ENCODE measurements at places on chromosomes 4 and X.

DNA sequence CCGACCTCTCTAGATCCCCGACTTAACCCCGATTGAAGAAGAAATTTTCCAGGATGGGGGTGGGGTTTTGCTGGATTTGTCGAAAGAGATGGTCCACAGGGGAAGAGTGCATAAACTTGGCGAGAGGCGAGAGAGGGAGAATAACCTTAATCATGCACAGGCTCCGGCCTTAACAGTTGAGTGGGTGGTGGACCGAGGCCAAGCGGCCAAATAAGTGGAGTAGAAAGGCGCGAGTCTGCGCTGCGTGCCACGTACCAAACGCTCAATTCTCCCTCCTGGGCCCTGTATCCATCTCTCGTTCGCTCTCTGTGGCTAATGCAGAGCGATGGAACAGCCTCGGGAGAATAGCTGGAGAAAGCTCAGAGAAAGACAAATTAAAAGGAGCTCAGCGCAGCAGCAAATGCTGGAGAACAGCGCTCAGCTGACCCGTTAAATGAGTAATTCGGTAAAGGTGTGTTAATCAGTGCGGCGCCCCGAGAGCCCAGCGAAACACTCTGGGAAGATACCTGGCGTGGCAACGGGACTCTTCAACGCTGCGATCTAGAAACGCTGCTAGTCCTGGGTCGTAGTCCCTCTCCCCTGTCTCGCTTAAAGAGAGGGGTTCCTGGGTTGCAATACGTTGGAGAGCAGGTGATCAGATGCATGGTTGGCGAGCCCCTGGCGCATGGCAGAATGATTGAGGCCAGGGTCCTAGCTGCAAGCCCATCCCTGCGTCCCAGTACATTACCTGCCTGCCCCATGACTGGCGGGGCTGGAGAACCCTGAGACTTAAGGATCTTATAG is 887 bp upstream of the IL1RAPL2 start:
- DNase-seq: no peak

DNA sequence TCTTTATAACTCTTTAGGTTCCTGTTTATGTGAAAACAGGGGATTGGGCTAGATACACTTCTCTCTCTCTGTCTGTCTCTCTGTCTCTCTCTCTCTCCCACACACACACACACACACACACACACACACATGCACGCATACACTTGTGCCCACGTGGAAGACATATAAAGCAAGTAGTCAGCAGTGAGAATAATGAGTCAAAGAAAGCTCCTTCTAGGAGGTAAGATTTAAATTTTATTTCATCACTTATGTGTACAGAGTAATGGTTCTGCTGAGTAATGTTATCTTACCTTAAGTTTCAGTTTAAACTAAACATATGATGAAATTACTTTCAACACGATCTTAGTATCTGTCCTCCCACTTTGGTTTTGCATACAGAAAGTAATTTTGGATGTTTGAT is 243.0 kb upstream of the TEX13A start:
- no peak for DNase-seq

- no peak for DNase-seq
Observed at GRCh38 chrX:44274096-44274495, 69.4 kb downstream of the EFHC2 start.

DNA sequence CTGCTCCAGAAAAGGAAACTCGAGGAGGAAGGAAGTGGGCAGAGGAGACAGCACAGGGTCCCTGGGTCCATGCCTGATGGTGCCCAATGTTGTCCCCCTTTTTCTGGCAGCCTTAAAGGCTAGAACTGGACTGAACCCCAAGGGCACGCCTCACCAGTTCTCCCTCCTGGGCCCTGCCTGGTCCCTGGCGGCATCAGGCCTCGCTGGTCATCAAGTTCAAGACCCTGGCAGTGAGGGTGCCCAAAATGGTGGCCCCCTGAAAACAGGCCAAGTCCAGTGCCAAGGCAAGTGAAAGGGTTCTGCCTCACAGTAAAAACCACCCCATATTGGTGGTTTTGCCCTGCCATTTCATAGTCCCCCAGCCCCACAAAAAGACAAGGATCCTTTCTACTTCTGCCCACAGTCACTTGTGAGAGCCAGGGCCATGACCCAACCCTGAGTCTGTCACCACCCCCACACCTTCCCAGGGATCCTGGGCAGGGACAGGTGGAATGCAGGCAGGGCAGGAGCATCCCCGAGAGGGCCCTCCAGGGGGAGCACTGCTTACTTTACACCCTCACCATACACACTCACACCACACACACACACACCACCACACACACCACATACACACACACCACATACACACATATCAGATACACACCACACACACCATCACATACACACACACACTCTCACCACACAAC is 107.6 kb downstream of the DCTD start:
- DNase-seq: no peak

GRCh38 chrX:17086317-17086716 is 139.9 kb downstream of the REPS2 start:
- no peak for DNase-seq

- DNase-seq: no peak
Observed at GRCh38 chrX:145609951-145610511, 207.6 kb upstream of the SLITRK2 start.

GRCh38 chr4:17515445-17516407 is 761 bp downstream of the CLRN2 start:
- DNase-seq: no peak

DNA sequence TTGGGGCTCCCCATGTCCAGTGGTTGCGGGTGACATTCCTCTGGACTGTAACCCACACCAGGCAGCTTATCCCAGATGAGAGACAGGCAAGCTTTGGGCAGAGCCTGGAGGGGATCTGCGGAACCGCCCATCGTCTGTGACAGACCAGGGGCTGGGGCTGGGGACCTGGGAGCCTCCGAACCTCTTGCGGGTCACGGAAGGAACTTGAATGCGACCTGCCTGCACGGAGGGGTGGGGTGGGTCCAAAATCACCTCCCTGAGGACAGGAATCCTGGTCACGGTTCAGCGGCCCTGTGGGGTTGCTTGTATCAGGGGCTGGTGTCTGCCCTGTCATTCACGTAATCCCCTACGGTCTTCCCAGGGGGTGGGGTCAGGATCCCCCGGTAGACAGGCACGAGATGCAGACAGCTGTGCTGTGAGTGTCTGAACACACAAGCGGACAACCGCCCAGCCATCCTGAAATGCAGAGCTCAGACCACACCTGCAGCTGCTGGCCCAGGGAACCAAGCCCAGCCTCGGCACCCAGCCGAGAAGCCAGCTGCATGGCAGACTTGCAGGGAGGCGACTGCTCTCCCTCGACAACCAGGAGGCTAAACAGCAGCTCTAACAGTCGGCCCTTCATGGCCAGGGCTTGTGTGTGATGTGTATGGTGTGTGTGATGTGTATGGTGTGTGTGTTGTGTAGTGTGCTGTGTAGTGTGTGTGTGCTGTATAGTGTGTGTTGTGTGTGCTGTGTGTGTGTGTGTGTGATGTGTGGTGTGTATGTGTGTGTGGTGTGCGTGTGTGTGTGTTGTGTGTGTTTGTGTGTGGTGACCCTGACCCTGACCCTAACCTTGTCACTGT is 105.9 kb upstream of the ADRA2C start:
- DNase-seq: no peak

DNA sequence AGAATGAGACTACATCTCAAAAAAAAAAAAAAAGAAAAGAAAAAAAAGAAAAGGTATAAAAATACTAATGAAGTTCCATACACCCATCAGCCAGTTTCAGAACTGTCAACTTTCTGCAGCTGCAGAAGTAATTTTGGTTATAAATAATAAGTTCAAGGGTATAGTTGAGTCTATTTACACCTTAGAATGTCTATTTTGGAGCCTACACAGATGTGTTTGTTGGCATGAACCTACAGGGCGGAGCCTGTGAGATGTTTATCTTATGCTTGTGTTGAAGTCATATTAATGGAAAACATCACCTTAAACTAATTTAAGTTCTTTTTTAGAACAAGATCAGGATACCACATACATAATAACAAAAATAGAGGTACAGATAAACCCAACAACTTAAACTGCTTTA is 85.8 kb downstream of the RAPGEF2 start:
- DNase-seq: no peak

GRCh38 chrX:37409278-37409677 is 60.1 kb downstream of the PRRG1 start:
- DNase-seq: no peak

DNA sequence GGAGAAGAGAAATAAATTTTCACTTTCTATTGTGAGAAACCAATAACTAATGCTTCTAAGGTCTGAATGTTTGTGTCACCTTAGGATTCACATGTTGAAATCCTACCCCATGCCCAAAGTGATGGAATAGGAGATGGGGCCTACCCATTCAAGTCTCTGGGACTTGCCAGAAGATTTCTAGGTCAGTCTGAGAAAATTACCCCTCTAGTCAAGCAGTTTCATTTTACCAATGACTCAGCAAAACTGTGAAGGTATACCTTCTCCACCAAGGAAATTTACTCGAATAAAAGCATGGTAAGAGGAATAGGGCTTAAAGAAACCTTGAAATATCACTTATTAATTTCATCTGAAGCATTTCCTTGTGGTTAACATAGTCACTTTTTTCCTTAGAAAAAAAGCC is 23.5 kb upstream of the PAPSS1 start:
- no peak for DNase-seq

DNA sequence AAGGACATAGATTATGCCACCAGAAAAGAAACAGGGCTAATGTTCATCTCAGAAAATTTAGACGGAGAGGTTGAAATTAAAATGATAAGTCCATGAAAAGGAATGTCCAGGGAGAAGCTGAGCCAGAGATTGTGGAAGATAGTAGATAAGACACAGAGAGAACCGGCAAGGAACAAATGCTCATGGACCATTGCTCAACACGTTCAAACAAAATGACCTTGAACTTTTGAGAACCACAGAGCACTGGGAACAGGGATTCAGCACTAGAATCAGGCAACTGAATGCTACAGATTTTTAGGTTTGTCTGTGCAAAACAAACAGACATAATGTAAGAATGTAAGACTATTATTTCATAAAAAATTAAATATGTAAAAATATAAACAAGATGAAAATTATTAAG is 206.3 kb downstream of the PDGFC start:
- no peak for DNase-seq

GRCh38 chrX:19592952-19593351 is 77.6 kb upstream of the MAP3K15 start:
- DNase-seq: no peak

GRCh38 chrX:107654872-107655761 is 26.8 kb downstream of the PRPS1 start:
- peak; percentile 52 for DNase-seq

- no peak for DNase-seq
Observed at GRCh38 chr4:74873545-74874301, 59.2 kb upstream of the PARM1 start.

DNA sequence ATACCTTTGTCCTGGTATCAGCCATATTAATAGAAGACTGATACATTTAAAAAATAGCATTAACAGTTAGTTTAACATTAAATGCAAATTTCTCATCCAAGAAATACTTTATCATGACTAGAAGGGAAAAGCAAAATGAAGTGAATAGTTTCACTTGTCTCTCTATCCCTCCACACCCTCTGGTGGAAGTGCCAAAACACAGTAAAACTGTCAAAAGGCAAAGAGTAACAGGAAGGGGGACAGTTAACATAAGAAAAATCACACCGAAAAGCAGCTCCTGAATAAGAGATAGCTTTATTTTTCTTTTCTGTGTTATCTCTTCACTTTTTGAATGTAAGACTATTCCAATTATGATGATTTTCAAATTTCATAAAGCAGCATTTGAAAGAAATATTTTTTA is 187.2 kb downstream of the FBXW7 start:
- DNase-seq: no peak

DNA sequence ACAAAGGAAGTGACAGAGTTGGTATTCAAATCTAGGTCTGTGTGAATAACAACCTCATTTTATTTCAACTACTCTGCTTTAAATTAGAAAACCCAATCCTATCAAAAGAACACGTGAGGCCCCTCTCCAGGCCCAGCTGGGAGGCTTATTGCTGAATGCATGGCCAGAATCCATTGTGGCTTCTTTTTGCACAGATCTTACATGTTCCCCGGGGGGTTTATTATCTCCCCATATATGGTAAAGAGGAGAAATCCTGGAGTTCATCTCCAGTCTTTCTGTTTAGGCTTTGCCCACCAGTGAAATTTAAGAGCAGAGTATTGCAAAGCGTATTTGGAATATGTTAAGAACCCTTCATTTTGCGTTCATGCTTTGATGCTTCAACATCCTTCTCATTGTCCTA is 655.6 kb downstream of the IL1RAPL1 start:
- no peak for DNase-seq

GRCh38 chrX:110374559-110374958 is 15.9 kb downstream of the RTL9 start:
- DNase-seq: no peak

GRCh38 chr4:26858035-26858918 is 2.4 kb upstream of the STIM2 start:
- DNase-seq: no peak

- no peak for DNase-seq
Observed at GRCh38 chr4:164572877-164573279, 181.1 kb upstream of the SMIM31 start.

GRCh38 chrX:40310447-40310846 is 212.7 kb upstream of the BCOR start:
- no peak for DNase-seq

DNA sequence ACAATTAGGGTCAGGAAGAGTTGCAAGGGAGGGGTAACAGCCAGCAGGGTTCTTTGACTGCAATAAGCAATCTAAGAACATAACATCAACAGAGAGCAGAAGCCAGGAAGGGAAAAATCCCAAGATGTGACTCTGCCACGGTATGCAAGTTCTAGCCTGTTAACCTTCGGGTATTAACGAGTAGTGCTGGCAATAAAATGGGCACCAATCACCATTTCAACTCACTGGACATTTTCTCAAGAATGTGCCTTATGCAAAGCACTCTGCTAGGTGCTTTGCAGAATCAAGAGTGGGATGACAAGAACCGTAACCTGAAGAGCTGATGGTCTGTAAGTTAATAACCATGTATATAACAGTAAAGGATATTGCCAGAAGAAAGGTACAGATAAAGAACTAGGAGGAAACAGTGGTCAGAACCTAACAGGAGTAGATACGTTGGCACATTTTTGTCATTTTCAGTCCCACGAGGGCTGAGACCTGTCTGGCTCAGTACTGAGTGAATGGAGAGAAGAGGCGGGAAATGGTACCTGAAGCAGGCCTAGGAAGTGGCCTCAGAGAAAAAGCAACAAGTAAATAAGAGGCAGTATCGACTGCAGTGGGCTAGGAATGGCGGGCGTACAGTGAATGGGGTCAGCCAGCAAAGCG is 2.7 kb downstream of the ELOVL6 start:
- DNase-seq: no peak

GRCh38 chr4:168720396-168720900 is 223.6 kb downstream of the PALLD start:
- DNase-seq: no peak

GRCh38 chrX:10628906-10629305 is 8.5 kb upstream of the MID1 start:
- DNase-seq: no peak

DNA sequence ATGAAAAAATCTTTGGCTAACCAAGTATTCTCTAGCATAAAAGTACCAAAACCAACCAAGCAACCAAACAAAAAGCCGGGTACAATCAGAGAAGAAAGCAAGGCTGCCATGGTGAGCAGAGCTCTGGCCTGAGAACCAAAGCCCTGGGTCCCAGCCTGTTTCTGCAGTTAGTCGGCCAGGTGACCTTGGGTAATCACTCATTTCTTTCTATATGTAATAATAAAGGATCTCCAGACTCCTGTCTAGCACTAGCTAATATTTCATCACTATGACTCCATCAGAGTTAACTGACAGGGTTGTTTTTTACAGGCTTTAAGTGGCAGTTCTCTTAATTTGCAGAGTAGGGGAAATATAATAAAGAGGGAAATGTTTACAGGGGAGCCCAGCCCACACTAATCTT is 34.0 kb upstream of the RASGEF1B start:
- DNase-seq: no peak

GRCh38 chr4:56183344-56183959 is 203.8 kb downstream of the AASDH start:
- no peak for DNase-seq
